Peyer's patch (tissue), 4 donors: ENCODE measurements at places on chromosomes 7 and 10. TPM values are rescaled to one million over a fixed set of nuclear protein-coding genes. Genes with fewer than 3 reads are reported as not detected.

DNA sequence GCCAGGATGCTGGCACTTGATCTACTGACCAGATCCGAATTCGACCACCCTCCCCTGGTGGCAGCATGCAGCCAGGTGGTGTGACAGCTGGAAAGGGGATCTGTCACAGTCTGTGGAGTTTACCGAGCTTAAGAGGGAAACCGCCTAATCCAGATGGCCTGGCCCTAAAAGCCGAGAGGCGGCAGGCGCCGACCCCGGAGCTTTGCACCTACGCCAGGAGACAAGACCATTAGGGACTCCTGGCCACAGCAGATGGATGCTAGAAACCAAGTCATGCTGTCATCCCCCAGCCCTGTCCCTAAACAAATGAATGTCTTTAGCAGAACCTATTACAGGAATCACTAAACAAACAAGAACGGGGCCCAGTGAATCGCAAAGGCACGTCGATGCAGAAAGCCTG lies 27.7 kb downstream of the RCC1L start:
- H3K27me3 ChIP-seq: no peaks in the 10 kb centered on the region
- H3K4me3 ChIP-seq: no peak overlapping the region
- no peak for DNase-seq
- peaks cover 57% of the 10 kb centered on the region for H3K36me3 ChIP-seq
- no peak overlapping the region for H3K27ac ChIP-seq
- no peaks in the 10 kb centered on the region for H3K4me1 ChIP-seq

ZCWPW1 gene
- 3.7 TPM for total RNA-seq

GRCh38 chr7:50342616-50343114 lies 38.1 kb downstream of the IKZF1 start:
- H3K27ac ChIP-seq: peak overlapping the region; percentile 82
- H3K27me3 ChIP-seq: no peaks in the 10 kb centered on the region
- peak; percentile 75 for DNase-seq
- H3K4me1 ChIP-seq: peaks cover 16% of the 10 kb centered on the region
- H3K4me3 ChIP-seq: no peak overlapping the region

- peak overlapping the region; percentile 96 for H3K27ac ChIP-seq
- H3K4me1 ChIP-seq: peaks cover 23% of the 10 kb centered on the region
- DNase-seq: no peak
Observed at GRCh38 chr10:114823077-114823463, 1.5 kb downstream of the FHIP2A start.

TMEM130 gene
- total RNA-seq: not detected

- H3K27me3 ChIP-seq: no peaks in the 10 kb centered on the region
- no peaks in the 10 kb centered on the region for H3K4me1 ChIP-seq
- no peak overlapping the region for H3K27ac ChIP-seq
- H3K4me3 ChIP-seq: no peak overlapping the region
- no peaks in the 10 kb centered on the region for H3K36me3 ChIP-seq
- no peak for DNase-seq
Observed at GRCh38 chr10:126611303-126611702, 59.2 kb downstream of the C10orf90 start.

DNA sequence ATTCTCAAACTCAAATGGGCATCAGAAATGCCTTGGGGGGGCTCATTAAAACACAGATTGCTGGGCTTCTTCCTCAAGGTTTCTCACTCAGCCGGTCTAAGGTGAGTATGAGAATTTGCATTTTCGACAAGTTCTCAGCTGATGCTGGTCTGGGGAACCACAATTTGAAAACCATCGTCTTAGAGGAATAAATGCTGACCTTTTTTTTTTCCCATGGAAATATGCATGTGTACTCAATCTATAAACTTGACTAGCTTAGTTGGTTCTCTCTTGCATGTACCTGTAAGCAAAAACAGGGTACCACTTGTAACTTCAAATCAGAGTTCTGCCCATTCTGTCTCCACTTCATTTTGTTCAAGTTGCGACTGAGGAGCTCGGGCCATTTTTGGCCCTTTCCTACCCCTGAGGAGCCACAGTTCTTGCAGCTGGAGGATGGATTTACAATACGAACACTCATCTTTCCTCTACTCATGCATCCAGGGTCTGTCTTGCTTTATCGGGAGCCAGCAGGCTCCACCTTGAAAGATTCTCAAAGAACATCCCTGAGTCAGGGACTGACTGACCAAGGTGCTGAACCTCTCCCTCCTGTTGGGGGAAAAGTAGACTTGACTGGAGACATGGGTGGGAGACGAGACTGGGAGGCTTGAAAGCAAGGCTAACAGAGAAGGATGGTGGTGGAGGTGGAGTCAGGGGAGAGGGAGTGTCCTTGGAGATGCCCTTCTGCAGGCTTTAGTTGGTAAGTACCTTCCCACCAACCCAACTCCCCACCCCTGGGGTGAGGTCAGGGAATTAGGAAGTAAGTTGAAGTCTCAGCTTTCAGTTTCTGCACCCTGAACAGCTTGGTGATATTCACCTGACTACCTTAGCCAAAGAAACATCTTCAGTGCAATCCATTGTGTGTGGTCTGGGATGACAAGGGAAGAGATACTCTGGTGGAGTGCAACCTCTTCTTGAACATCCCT lies 3.7 kb upstream of the MAPK8 start:
- H3K4me1 ChIP-seq: peaks cover 3% of the 10 kb centered on the region
- H3K27ac ChIP-seq: no peak overlapping the region
- no peaks in the 10 kb centered on the region for H3K27me3 ChIP-seq
- DNase-seq: no peak
- no peaks in the 10 kb centered on the region for H3K36me3 ChIP-seq

CCDC172 gene
- not detected for total RNA-seq

- H3K36me3 ChIP-seq: no peaks in the 10 kb centered on the region
- H3K27ac ChIP-seq: no peak overlapping the region
- DNase-seq: no peak
- H3K4me3 ChIP-seq: no peak overlapping the region
- H3K27me3 ChIP-seq: no peaks in the 10 kb centered on the region
Observed at GRCh38 chr10:31207636-31208035, 111.4 kb upstream of the ZEB1 start.
